ENCODE measurements at places on chromosomes 1 and 21.

GRCh38 chr1:98351561-98351960 is 310.0 kb upstream of the SNX7 start:
- DNase-seq: peak; percentile 20

- peak; percentile 85 for DNase-seq
Measured at GRCh38 chr1:230986976-230987375, 8.1 kb downstream of the ARV1 start.

GRCh38 chr1:65045022-65045817 is 78.9 kb upstream of the JAK1 start:
- DNase-seq: no peak

- DNase-seq: no peak
Measured at GRCh38 chr1:3352952-3353331, 101.5 kb upstream of the ARHGEF16 start.

GRCh38 chr1:201643835-201644104 is 104.8 kb downstream of the NAV1 start:
- DNase-seq: peak; percentile 41

- peak; percentile 51 for DNase-seq
Measured at GRCh38 chr1:32398401-32398800, 4.2 kb upstream of the BSDC1 start.

DNA sequence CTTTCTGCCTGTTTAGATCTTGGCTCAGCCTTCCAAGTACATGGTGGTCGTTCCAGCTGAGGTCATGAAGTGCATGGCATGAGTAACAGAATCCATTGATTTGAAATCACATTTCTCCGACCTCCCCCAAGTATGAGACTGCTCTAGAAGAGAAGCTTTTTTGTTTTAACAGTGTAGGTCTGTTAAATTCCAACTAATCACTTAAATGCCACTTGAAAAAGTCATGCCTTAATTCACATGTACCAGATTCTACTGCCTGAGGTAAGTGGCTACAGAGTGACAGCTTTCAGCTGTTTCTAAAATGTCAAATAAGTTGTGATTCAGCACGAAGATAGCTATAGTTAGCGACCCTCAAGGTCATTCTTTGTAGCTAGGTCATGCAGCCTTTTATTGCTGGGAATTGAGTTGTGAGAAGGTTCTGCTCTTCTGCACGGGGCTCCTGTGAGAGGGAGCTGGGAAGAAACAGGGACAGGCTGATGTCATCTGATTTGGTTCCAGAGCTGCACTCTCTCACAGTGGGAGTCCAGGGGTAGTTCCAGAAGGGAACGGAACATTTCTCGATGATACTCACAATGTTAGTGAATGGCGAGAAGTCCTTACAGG is 112.7 kb downstream of the VPS13D start:
- no peak for DNase-seq

DNA sequence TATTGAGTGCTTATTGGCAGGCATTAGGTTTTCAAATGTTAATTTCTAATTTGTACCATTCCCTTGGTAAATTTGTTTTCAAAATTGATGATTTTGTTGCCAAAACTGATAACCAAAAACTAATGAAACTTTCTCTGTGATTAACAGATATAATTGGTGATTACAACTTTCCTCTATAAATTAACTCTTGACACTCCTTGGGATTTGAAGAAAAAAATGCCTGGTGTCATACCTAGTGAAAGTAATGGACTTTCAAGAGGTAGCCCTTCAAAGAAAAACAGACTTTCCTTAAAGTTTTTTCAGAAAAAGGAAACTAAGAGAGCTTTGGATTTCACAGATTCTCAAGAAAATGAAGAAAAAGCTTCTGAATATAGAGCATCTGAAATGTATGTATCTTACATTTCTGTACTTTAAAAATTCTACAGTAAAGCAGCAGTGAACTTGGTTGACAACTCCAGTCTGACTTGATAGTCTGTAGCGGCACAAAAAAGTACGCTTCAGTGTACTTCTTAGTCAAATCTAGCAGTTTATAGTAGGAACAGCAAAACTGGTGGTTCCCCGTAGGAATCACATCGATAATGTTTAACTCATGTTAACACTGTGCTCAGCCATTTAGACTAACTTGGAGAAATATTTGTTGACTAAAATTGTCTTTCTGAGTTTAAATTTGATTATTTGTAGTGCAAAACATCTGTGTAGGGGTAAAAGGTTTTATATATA is 3.0 kb downstream of the USP1 start:
- no peak for DNase-seq

DNA sequence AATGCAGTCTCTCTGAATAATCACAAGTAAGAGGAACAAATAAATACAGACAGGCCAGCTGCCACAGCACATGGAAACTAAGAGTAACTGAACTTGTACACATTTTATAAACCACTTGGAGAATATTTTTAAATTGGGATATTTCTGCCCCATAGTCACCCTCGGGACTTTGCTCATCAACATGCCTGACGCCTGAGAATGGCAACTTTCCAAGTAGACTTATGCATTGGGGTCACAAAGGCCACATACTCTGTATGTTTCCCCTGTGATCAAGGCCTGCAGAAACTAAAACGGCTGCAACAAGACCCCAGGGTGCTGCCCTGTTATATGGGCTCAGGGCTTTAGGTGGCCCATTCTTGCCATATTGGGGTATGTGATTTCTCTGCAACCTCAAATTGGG is 38.3 kb upstream of the GJA5 start:
- peak; percentile 43 for DNase-seq

DNA sequence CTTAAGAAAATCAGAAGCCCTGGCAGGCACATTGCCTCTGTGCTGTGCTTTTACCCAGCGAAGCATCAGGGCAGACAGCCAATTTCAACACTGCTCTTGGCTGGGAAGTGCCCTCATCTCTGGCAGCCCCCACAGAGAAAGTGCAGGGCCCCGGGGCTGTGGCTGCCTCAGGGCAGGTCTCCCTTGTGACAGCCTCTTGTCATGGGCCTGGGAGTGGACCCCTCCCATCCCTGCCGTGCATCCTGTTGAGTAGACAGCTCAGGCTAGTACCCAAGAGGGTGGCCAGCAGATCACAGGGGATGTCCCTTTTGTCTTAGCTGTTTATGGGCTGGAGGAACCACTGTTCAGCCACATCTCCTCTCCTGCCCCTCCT is 23.3 kb downstream of the TTC34 start:
- no peak for DNase-seq

GRCh38 chr1:185921636-185922035 is 187.4 kb downstream of the HMCN1 start:
- no peak for DNase-seq

DNA sequence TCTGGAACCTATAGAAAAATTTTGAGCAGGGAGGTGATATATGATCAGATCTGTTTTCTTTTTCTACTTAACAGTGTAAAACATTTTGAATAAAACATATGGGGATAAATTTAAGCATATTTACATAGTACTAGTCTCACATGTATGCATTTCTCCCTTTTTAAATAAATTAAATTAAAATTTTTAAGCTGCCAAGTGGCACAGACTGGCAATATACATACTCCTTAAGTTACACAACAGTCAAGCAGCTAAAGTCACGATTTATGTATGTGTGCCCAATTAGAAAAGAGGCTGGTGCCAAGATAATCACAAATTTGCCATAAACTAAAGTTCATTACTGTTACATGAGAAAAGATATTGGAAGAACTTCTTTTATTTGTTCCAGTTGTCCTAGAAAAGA is 532.0 kb downstream of the RWDD3 start:
- DNase-seq: no peak

- DNase-seq: no peak
Measured at GRCh38 chr21:43370888-43371570, 55.9 kb downstream of the SIK1 start.

- peak; percentile 31 for DNase-seq
Measured at GRCh38 chr1:225617479-225617878, 35.4 kb downstream of the ENAH start.

- DNase-seq: no peak
Measured at GRCh38 chr1:109626682-109627408, 7.2 kb downstream of the AMPD2 start.

- DNase-seq: no peak
Measured at GRCh38 chr1:192914092-192914491, 105.3 kb downstream of the RGS2 start.

DNA sequence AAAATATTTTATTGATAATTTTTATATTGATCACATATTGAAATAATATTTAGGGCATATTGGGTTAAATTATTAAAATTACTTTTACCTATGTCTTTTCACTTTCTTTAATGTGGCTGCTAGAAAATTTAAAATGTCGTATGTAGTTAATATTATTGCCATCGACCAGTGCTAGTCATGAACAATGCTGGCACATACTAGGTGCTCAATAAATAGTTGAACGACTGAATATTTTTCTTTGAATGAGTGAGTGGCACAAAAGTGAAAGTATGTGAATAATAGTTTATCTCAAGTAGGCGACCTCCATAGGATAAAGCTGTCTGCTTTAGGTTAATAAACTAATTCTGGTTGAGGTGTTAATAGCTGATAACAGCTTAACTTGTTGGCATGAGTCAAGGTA is 150.8 kb upstream of the FGGY start:
- no peak for DNase-seq

GRCh38 chr21:36127250-36127904 is 7.5 kb upstream of the CBR3 start:
- DNase-seq: no peak

GRCh38 chr1:43302201-43302600 is 1.4 kb downstream of the TIE1 start:
- no peak for DNase-seq
